Brain microvascular endothelial cell (primary cell): ENCODE measurements at places on chromosomes 16 and 17.
A peak's percentile ranks its signal among the peaks of the same experiment; 100 is the strongest.

GRCh38 chr17:2751491-2751890, 2.0 kb upstream of the CCDC92B start:
- DNase-seq, result no peak

DNA sequence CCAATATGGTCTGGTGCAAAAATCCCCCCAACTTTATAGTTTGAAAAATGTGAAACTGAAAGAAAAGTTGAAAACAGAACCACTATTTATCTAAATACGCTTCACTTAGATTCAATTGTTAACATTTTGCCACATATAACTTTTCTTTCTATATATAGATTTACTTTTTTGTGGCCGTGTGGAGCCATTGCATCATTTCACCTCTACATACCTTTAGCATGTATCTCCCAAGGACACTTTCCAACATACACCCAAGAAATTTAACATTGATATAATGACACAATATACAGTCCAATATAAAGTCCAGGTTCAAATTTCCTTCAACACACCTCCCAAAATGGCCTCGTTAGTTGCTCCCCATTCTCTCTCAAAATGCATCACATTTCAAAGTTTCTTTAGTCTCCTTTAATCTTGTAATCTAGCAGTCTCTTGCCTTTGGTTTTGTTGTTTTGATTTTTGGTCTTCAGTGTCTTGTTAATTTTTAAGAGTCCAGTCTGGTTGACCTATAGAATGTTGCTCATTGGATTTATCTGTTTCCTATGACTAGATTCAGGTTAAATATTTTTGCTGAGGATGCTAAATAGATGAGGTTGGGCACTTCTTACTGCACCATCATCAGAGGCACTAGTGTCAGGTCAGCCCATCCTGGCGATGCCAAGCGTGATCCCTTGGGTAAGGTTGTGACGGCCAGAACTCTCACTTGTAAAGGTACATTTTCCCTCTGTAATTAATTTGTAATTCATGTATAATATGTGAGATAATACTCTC, 64.3 kb upstream of the BCAR1 start:
- DNase-seq, result no peak

DNA sequence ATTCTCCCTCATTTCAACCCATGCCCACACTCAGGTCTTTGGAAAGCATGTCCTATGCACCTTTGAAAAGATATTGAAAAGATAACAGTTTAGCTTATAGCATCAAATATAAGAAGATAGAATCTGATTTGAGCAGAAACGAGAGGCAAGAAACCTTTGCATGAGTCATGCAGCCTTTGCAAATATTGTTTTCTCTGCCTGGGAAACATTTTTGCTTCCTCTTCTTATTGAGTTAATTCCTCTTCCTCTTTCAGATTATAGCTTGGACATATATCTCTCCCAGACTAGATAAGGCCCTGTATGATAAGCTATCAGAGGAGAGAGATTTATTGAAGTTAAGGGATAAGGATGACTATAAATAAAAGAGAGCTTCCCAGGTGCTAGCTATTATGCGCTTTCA, 46.1 kb upstream of the KCNJ2 start:
- DNase-seq, result no peak

- DNase-seq, result no peak
These were observed 145.9 kb downstream of the CLEC16A start for GRCh38 chr16:11090232-11090631.

- DNase-seq, result no peak
These were observed 7.2 kb downstream of the ADORA2B start for GRCh38 chr17:15952048-15952532.

DNA sequence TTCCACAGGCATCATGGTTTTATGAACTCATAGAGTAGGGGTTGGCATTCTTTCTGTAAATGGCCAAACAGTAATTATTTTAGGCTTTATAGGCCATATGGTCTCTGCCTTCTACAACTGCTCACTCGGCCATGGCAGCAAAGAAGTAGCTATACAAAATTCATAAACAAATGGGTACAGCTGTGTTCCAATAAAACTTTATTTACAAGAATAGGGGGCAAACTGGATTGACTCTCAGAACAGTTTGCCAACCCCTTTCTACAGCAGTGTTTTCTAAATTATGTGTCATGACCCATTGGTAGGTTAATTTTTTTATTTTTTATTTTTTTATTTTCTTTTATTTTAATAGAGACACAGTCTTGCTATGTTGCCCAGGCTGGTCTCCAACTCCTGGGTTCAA, 20.4 kb downstream of the GOT2 start:
- no peak for DNase-seq

DNA sequence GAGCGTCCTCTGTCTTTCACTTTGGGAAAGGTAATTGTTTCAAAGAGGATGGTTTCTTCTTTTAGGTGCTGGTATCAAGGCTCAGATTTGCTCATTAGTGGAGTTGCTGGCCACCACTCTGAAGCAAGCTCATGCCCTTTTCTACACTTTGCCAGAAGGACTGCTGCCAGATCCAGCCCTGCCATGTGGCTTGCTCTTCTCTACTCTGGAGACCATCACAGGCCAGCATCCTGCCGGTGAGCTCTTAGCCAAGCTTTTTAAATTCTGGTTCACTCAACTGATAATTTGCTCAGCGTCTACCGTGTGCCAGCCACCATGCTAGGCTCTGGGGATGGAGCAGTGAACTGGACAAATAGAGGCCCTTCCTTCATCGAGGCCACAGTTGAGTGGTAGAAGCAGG, 4.3 kb downstream of the COG1 start:
- no peak for DNase-seq

GRCh38 chr16:49000594-49000993, 281.0 kb downstream of the CBLN1 start:
- DNase-seq, result no peak

- no peak for DNase-seq
These were observed 41.5 kb downstream of the CUEDC1 start for GRCh38 chr17:57913575-57914272.

GRCh38 chr17:37133136-37133535, 184.4 kb downstream of the AATF start:
- DNase-seq, result no peak

GRCh38 chr17:3804503-3804931, 3.5 kb upstream of the ITGAE start:
- DNase-seq, result peak; percentile 57

- peak; percentile 68 for DNase-seq
These were observed at the start of gene TBCD for GRCh38 chr17:82751571-82752370. Gene TBCD (plus strand): TSS chr17:82752065. CDS start chr17:82752194, 129 bp downstream.

- no peak for DNase-seq
These were observed 7.4 kb upstream of the OR1A2 start for GRCh38 chr17:3189961-3190360.

DNA sequence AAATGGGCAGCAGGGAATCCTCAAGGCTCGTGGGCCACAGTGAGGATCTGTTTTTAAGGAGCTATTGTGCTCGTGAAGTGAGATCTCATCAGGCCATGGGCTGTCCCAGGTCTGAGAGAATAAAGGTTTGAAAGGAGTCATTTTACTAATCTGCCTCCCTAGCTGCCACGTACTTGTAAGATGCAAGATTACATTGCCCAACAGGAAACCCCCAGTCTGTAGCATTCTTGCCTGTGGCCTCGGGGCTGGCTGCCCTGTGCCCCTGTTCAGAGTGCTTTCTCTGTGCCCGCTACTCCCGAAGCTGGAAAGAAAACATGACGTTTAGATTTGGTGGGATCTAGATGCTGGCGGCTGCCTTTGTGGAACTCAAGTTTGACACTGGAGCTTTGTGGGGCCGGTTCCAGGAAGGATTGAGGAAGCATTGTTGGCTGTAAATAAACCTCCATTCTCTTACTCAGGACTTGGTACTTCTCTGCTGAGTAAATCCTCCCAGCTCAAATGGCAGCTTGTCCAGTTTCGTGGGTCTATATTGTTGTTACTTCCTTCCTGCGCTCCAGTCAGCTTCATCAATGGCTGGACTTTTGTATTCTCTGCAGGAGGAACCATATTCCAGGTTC, 21.2 kb downstream of the SAP30BP start:
- no peak for DNase-seq

DNA sequence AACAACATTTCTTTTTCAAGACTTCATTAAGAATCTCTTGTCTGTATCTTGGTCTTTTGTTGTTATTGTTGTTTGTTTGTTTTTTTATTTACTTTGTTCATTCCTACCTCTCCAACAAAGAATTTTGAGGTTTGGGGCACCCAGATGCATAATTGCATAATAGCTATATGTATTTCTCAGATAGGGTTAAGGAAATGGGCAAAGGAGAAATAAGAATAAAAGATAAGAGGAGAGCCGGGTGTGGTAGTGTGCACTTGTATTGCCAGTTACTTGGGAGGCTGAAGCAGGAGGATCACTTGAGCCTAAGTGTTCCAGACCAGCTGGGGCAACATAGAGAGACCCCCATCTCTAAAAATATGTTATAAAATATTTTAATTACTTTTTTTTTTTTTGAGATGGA, 30.5 kb downstream of the CDH1 start:
- no peak for DNase-seq

DNA sequence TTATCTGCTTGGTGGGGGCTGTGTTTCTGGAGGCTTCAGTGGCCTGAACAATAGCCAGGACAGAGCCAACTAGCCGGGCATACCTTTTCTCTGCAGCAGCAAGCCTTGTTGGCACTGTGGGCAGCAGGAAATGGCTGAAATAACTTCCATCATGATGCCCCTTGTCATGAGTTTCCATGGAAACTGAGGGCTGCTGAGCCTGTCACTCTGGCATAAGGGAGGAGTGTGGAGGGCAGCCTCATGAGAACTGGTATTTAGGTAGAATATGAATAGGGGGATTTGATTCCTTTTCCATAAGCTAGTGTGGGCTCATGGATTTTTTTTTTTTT, 39.4 kb downstream of the PLCG2 start:
- no peak for DNase-seq

DNA sequence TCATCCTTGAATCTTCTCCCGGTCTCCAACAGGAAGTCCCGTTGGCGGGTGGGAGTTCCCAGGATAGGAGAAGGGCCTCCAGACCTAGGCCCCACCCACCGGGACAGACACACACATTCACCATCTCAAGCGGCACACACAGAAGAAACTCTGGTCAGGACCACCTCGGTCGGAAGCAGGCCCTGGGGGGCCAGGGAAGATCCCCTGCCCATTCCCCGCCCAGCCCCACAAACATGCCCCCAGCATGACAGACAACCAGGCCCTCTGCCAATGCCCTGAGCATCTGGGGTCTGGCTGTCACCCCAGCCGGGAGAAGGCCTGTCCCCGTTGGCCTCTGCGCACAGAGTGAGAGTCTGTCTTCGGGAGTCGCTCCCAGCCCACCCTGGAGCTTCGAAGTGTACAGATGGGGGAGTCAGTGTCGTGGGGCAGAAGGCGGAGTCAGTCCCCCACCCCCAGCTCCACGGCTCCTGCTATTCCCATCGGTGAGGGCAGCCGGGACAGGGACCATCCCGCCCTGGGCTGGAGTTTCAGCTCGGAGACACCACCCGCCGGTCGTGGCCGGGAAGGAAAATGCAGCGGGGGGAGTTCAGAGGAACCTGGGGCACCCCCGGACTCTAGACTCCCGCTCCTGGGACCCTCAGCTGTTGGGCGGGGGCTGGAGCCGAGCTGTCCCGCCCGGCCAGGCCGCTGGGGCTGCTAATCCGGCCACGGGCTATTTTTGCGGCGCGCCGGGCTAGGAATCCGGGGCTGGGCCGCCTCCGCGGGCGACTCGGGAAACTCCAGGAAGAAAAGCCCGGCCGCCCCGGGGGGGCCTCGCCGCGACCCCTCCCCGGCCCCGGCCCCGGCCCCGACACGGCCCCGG, 660 bp downstream of the RHBDF1 start:
- peak; percentile 54 for DNase-seq

DNA sequence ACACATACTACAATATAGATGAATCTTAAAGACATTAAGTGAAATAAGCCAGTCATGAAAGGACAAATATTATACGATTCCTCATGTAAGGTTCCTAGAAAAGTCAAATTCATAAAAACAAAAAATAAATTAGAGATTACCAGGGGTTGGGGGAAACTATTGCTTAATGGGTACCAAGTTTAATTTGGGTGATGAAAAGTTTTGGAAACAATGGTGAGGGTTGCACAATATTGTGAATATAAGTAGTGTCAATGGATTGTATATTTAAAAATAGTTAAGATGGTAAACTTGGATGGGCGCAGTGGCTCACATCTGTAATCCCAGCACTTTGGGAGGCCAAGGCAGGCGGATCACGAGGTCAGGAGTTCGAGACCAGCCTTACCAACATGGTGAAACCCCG, 17.9 kb downstream of the HSF5 start:
- no peak for DNase-seq

DNA sequence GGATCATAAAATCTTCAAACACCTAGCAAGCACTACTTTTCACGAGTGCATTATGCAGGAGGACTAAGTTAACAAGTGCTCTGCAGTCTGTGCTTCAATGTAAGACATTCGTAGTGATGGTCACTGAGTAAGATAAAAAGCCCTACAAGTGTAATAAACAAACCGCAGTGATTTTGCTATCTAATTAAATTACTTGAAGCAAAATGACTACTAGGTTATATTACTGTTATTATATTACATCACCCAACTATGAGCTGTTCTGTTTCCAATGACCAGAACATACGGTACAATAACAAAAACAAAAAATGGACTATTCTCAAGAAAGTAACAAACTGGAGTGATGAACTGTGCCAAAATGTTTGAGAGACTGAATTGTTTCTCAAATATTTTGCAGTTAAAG, 11.2 kb downstream of the KLHL10 start:
- DNase-seq, result no peak
